ENCODE measurements at places on chromosomes 4 and X. TPM values are rescaled to one million over a fixed set of nuclear protein-coding genes. Genes with fewer than 3 reads are reported as not detected.

DNA sequence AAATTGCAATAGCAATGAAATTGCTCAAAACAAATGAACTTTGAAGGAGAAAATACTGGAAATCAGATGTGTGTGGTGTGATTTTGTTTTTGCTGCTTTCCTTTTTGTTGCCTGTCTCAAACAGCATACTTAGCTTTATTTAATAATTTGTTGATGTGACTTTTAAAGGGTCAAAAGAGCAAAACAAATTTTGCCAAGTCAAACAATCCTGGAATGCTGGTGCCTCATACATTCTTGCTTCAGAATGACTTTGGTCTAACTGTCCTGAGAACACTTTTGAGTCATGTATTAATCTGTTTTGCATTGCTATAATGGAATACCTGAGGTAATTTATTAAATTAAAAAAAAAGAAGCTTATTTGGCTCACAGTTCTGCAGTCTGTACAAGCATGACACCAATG, 3.4 kb downstream of the PF4V1 start:
- no peaks in the 10 kb centered on the region for H3K36me3 ChIP-seq
- no peak for DNase-seq
- H3K27ac ChIP-seq, result no peak overlapping the region

Gene HPSE
- 16.7 TPM for total RNA-seq

DNA sequence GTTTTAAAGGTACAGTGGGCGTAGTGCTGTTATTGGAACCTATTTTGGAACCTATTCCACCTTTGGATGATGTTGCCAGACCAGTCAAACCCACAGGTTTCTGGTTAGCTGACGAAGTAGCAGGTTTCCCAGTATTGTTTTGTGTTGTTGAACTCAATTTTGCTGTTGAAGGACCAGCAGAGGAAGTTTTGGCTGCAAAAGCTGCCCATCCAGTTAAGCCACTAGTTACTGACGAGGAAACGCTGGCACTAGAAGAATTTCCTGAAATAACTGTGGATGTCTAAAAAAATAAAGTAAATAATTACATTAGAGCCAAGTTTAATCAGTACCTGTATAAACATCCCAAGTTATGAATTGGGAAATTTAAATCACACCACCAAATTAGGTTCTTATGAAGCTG, 25.5 kb downstream of the INTS12 start:
- DNase-seq, result peak; percentile 77
- peaks cover 5% of the 10 kb centered on the region for H3K4me1 ChIP-seq
- H3K4me3 ChIP-seq, result no peak overlapping the region
- H3K36me3 ChIP-seq, result no peaks in the 10 kb centered on the region
- no peaks in the 10 kb centered on the region for H3K27me3 ChIP-seq
- H3K27ac ChIP-seq, result no peak overlapping the region

DNA sequence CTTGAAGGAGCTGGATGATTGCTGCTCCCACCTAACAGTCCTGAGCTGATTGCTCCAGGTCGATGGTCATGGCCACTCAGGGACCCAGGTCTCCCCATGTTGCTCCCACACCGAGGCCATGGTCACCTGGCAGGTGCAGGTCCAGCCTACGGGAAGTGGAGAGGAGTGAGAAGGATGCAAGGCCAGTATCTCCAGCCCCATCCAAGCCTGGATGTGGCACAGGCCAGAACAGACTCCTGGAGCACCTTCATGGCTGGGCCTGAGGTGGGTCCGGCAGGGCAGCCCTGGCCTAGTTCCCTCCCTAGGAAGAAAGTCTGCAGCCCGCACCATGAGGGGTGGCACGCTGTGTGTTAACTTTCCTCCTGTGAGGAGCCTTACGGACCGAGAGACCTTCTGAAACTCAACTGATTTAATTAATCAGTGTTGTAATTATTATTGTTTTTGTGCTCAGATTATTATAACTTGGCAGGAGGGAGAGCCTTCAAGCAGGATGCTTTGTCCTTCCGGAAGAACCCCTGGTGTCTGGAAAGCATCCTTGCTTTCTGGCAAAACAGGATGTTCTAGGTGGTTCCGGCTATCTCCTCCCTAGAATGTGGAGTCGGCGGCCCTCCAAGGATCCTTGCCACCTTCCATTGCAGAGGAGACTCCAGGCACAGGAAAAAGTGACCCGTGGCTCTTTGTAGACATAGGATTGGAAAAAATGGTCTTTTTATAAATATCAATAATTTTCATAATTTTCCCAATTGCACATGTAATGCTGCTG, 92.3 kb upstream of the ADRA2C start:
- H3K27me3 ChIP-seq, result peaks cover 5% of the 10 kb centered on the region
- no peak for DNase-seq
- H3K27ac ChIP-seq, result no peak overlapping the region
- no peak overlapping the region for H3K4me3 ChIP-seq

- no peak overlapping the region for H3K27ac ChIP-seq
- no peaks in the 10 kb centered on the region for H3K36me3 ChIP-seq
- no peak overlapping the region for H3K4me3 ChIP-seq
- DNase-seq, result no peak
- no peaks in the 10 kb centered on the region for H3K27me3 ChIP-seq
- H3K4me1 ChIP-seq, result no peaks in the 10 kb centered on the region
Observed at GRCh38 chr4:127446427-127446885, 186.3 kb upstream of the INTU start.

Gene NFKB1
- total RNA-seq, result 61.6 TPM

Gene TASL
- total RNA-seq, result 1.1 TPM

DNA sequence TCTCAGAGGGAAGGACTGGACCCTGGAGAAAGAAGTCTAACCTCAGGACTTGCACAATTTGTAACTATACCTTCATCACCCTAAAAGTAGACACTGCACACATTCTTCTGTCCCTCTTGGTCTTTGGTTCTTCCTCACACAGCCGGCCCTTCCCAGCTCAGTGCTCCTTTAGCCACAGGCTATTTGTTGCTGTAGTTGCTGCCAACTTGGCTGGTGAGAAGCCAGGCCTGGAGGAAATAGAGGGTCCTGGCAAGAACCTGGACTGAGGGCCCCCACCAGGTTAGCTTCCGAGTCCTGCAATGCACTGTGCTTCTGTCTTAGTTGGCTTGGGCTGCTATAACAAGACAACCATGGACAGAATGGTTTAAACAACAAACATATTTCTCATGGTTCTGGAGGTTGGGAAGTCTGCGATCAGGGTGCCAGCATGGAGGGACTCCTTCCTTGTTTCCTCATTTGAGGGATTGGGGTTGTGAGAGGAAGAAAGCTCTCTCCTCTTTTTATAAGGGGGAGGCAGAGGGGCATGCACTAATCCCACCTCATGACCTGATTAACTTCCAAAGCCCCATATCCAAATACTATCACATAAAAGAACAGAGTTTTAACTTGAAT, 4.4 kb upstream of the FGF5 start:
- no peak overlapping the region for H3K4me3 ChIP-seq
- peaks cover 39% of the 10 kb centered on the region for H3K27me3 ChIP-seq
- no peak overlapping the region for H3K27ac ChIP-seq
- DNase-seq, result no peak
- H3K4me1 ChIP-seq, result no peaks in the 10 kb centered on the region
- no peaks in the 10 kb centered on the region for H3K36me3 ChIP-seq

- H3K27me3 ChIP-seq, result no peaks in the 10 kb centered on the region
- H3K27ac ChIP-seq, result no peak overlapping the region
- H3K36me3 ChIP-seq, result no peaks in the 10 kb centered on the region
- H3K4me1 ChIP-seq, result peaks cover 6% of the 10 kb centered on the region
- H3K4me3 ChIP-seq, result no peak overlapping the region
Observed at GRCh38 chr4:22551550-22551949, 35.7 kb upstream of the ADGRA3 start.

Gene CNKSR2
- 0.32 TPM for total RNA-seq

Gene SGMS2
- 34.9 TPM for total RNA-seq

- no peak overlapping the region for H3K27ac ChIP-seq
- H3K4me3 ChIP-seq, result no peak overlapping the region
- no peaks in the 10 kb centered on the region for H3K36me3 ChIP-seq
- H3K27me3 ChIP-seq, result no peaks in the 10 kb centered on the region
Observed at GRCh38 chrX:49133759-49134158, 10.2 kb upstream of the GPKOW start.

DNA sequence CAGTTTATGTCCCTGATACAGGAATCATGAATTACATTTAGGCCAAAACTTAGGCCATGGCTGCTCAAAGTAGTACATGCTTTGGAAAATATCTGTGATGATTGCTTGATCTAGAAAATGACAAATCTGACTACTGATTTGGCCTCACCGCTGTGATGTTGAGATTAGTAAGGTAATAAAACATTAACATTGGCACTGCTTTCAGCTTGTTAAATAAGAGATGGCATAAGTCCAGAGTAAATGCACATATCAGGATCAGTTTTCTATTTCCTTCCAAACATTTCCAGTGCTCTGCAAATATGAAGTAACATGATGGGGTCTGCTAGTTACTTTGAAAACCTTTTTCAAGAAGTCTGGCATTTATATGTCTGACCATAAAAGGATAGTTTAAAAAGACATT, 687.3 kb upstream of the ACTRT1 start:
- H3K4me3 ChIP-seq, result no peak overlapping the region
- DNase-seq, result no peak
- H3K36me3 ChIP-seq, result no peaks in the 10 kb centered on the region
- H3K4me1 ChIP-seq, result no peaks in the 10 kb centered on the region
- H3K27me3 ChIP-seq, result no peaks in the 10 kb centered on the region

DNA sequence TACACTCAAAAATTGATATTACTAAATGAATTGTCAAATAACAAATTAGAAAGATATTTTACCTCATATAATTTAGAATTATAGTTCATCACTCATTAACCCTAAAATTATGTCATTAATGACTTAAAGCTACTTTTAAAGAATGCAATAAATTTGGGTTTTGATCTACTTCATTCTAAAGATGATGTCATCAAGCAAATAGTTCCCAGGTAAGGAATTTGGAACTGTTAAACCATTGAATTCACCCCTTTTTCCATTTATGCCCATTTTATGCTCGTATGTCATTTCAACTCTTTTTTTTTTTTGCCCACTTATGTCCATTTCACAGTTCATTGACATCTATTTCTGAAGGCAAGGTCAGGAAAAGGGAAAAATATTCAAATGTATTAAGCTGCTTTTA, 135.5 kb downstream of the TLL1 start:
- no peaks in the 10 kb centered on the region for H3K36me3 ChIP-seq
- no peaks in the 10 kb centered on the region for H3K27me3 ChIP-seq
- no peak overlapping the region for H3K27ac ChIP-seq
- H3K4me1 ChIP-seq, result no peaks in the 10 kb centered on the region
- DNase-seq, result no peak

Gene CYSLTR1
- total RNA-seq, result 1.6 TPM

GRCh38 chrX:110432906-110433215, 74.2 kb downstream of the RTL9 start:
- H3K4me3 ChIP-seq, result no peak overlapping the region
- H3K27me3 ChIP-seq, result no peaks in the 10 kb centered on the region
- H3K27ac ChIP-seq, result no peak overlapping the region
- DNase-seq, result no peak
- H3K36me3 ChIP-seq, result no peaks in the 10 kb centered on the region
- H3K4me1 ChIP-seq, result no peaks in the 10 kb centered on the region

Gene ARHGAP6
- total RNA-seq, result 1.1 TPM

DNA sequence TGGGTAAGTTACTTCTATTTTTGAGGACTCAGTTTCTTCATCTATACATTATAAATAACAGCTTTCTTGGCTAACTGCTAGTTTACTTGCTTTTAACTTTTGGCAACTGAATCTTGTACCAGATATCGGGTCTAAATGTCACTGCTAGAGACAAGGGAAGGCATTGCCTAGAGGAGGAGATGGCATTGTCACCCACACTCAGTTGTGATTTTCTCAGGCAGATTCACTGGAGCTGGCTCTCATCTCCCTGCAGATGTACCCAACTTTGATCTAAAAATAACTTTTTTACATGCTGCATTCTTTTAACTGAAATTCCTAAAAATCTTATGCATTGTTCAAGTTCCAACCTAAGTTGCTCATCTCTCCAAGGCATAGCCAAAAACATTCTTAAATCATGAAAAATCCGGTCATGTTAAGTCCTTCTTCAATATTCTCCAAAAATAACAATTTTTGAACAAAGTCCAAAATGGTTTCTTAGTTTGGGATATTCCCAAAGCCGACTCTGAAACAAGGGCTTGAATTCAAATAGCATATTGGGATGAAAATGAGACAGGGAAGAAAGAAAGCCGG, 469.0 kb upstream of the BOD1L1 start:
- no peaks in the 10 kb centered on the region for H3K27me3 ChIP-seq
- no peak for DNase-seq

Gene FAAH2
- 11.3 TPM for total RNA-seq

GRCh38 chrX:100316987-100317386, 93.1 kb downstream of the PCDH19 start:
- H3K4me3 ChIP-seq, result no peak overlapping the region
- no peak for DNase-seq
- no peaks in the 10 kb centered on the region for H3K36me3 ChIP-seq
- no peak overlapping the region for H3K27ac ChIP-seq

DNA sequence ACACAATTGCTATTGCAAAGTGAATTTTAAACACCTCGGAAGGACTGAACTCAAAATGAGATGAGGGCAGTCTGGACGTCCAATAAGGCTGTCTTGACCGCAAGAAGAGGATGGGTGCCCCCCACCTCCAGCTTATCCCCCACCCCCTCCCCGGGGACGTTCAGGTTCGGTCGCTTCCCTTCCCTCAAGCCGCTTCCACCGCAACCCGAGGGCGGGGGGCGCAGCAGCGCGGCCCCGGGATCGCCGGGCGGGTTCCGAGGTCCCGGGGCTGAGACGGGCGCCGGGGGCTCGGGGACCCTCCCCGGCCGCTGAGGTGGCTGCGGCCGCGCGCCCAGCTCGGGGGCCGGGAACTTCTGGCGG, 480 bp downstream of the USP46 start:
- peak overlapping the region; percentile 93 for H3K27ac ChIP-seq
- no peak for DNase-seq
- H3K4me3 ChIP-seq, result peak overlapping the region; percentile 84
- H3K36me3 ChIP-seq, result no peaks in the 10 kb centered on the region
- H3K27me3 ChIP-seq, result no peaks in the 10 kb centered on the region
- peaks cover 3% of the 10 kb centered on the region for H3K4me1 ChIP-seq

- H3K4me1 ChIP-seq, result no peaks in the 10 kb centered on the region
- DNase-seq, result no peak
- H3K27me3 ChIP-seq, result no peaks in the 10 kb centered on the region
- H3K27ac ChIP-seq, result no peak overlapping the region
- no peaks in the 10 kb centered on the region for H3K36me3 ChIP-seq
Observed at GRCh38 chrX:698206-698605, 67.6 kb downstream of the SHOX start.

Gene UGT2A1
- total RNA-seq, result not detected

DNA sequence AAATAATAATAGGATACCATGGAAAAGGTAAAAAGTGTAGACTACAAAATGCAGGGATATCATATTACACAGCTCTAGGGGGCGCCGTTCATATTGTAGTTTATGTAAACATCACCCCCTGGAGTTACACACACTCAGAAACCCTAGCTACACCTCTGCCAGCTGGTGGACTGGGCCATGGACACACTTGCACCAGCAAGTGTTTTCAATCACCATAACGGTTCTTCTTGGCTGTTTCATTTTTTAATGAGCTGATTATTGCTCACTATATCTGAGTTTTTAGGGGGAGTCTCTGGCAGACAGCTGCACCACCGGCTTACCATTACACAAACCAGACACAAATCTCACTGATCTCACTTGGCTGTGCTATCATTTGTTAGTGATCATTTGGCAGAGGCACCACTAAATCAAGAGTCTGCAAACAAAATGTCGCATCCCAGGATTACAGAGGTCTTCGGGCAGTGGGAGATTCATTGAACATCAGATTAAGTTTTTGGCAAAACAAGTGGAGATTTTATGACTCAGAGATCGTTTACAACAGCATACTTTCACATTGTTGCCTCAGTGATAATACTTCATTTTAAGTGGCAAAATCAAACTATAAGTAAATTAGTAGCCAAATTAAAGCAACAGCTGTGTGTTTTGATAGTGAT, 185.7 kb downstream of the UNC5C start:
- H3K27me3 ChIP-seq, result no peaks in the 10 kb centered on the region
- DNase-seq, result peak; percentile 19
- no peaks in the 10 kb centered on the region for H3K36me3 ChIP-seq
